ENCODE measurements at places on chromosomes 6 and 20. TPM values are rescaled to one million over a fixed set of nuclear protein-coding genes. Genes with fewer than 3 reads are reported as not detected.

Gene TPBG
- total RNA-seq, result 21.8 TPM

Gene TMC2
- total RNA-seq, result not detected

Gene PXDC1
- 41.0 TPM for total RNA-seq

Gene SMOC2
- total RNA-seq, result not detected

DNA sequence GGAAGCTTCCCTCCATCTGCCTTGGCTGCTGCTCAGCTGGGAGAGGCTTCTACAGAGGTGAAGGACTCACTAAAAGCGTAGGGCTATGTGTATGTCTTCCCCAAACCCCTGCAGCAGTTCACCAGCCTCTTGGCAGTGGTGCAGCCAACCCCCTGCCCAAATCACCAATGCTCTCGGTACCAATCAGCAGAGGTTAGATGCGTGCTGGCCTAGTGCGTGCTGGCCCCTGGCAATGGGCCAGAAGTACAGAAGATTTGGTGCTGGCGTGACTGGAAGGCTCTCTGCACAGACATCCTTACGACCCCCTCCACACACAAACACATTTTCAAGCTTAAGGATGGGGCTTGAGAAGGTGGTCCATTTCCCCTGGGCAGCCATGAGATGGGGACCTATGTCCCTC, 79.0 kb downstream of the MRPL14 start:
- no peak for DNase-seq

DNA sequence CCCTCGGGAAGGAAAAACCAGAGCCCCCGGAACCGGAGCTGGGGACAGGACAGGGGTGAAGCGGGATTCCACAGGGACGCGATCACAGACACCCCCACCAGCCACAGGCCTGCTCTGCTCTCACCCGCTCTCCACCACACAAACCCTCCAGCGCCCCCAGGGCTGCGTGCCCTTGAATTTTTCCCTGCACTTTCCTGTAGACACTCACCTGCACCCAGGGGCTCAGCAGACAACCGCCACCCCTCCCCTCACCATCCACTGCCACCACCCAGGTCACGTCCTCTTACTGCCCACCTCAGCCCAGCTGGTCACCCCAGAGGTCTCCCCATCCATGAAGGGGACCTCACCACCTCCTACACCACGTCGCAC, 631 bp downstream of the ULBP2 start:
- no peak for DNase-seq

- DNase-seq, result no peak
Observed at GRCh38 chr6:88339761-88340160, 173.6 kb upstream of the CNR1 start.

DNA sequence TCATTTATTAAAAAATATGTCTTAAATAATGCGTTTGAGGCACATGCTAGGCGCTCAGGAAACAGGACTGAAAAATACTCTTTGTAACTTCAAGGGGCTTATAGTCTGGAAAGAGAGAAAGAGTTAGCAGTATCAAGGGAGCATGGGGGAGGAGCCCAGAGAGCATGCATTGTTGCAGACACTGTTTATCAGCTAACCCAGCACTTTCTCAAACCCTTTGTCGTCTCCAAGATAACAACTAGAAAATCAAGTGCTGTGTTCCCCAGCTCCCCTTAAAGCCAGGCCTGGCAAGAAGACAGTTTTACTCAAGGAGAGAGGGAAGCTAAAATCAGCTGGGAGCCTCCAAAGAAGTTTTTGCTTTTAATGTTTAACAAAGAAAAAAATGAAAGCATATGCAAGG, 98.4 kb downstream of the PERP start:
- no peak for DNase-seq
